8988T (cell line): ENCODE measurements at places on chromosomes 3 and 15.

GRCh38 chr15:35929740-35930444, 383.9 kb upstream of the DPH6 start:
- no peak for DNase-seq

GRCh38 chr15:38508647-38509046, 54.7 kb downstream of the FAM98B start:
- no peak for DNase-seq

DNA sequence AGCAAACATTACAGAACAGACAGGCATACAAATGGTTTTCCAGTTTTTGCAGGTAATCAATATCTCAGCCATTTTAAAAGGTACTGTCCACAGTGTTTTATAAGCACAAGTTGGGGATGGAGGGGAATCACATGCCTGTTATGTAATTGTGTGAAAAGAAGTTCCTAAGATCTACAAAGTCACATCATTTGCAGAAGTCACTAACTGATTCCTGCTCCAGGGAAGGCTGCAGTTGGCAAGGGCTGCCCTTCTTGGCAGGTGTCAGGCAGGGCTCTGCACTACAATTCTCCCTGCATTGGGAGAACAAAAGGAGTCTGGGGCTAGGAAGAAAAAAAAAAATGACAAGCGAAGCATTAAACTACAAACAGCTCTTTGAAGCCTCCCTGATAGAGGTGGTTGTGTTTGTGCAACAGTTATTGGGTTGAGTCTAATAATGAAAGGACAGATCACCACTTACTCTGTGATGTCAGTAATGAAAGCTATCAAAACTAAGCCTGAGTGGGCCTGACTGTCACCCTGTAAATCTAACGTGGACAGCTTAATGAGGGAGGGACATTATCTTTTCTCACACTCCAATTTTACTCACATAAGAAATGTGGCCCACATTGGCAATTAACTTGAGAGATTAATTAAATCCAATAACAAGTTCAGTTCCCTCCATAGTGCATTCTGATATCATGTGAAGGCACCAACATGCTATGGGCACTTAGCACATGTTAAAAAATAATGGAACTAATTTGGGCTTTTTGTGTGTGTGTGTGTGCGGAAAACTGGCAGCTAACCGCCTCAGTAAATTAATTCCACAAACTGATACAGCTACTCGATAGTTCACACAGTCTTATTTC, 242.9 kb downstream of the FHIT start:
- no peak for DNase-seq

DNA sequence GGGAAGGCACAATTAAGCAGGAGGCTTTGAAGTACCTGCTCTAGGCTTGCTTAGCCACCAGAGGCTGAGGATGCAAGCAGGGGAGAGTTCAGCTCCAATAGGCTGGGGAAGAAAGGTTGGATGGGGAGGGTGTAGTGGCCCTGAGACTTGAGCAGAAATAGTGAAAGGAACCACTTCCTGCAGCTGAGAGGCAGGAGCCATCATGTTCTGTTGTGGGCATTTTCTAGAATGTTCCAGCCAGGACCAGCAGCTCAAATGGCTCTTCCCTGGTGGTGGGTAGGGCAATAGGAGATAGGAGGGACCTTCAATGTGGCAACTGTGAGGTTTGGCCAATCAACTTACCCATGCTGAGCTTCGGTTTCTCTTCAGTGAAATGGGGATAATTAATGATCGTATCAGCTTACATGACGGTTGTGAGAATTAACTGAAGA, 79.1 kb upstream of the CGNL1 start:
- DNase-seq = no peak

GRCh38 chr3:58728723-58729122, 62.1 kb upstream of the FAM3D start:
- DNase-seq = no peak

DNA sequence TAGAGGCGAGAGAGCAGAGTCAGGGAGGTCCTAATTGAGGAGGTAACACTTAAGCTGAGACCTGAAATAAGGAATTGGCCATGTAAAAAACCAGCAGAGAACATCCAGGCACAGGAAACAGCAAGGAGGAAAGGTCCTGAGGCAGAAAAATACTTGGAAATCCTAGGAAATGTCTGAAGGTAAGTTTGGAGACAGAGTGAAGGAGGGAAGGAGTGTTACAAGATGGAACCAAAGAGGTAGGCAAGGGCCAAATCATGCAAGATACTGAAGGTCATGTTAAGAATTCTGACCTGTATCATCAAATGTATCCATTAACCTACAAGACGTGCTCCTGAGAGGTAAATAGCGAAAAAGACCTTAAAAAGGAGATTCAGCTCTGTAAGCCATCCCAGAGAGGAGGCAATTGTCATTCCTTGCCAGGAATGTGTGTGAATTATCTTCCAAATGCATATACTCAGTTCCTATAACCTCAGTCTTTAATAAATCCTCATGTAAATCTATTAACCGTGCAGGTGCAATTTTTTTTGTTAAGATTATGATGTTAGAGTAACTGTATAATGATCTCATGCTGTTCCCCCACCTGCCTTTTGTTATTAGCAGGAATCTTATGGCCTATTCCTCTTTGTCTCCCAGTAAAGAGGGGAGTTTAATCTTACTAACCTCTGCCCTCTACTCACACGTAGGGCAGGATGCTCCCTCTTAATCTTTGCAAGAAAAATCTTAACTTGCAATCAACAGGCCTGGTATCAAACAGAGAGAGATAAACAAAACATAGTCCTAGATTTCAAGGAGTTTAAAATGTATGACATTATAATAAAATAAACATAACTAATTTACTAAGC, 166.9 kb downstream of the ULK4 start:
- no peak for DNase-seq
